Esophagus squamous epithelium (tissue), 5 donors: ENCODE measurements at places on chromosomes 4 and X.

- no peak for DNase-seq
Observed at GRCh38 chrX:116239944-116240840, 69.6 kb downstream of the AGTR2 start.

- no peak for DNase-seq
Observed at GRCh38 chrX:110315551-110315950, 2.3 kb downstream of the AMMECR1 start.

DNA sequence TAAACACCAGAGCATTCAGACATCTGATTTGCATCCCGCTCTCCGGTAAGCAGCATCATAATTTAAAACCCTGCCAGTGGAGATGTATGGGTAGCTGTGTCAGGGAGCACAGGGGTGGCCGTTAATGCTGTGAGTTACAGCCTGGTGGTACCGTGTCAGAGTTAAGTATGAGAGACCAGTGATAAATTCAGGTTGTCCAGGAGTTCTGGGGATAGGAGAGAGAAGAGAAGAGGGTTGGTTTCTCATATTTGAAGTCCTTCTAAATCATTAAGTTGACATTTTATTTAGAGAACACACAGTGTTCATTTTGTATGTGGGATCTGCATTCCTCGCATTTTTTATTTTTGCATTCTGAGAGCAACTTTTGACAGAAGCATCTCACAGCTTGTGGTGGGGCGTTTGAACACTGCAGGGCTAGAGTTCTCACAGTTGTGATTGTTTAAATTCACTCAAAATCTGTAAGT lies 157.6 kb downstream of the DCLK2 start:
- no peak for DNase-seq

DNA sequence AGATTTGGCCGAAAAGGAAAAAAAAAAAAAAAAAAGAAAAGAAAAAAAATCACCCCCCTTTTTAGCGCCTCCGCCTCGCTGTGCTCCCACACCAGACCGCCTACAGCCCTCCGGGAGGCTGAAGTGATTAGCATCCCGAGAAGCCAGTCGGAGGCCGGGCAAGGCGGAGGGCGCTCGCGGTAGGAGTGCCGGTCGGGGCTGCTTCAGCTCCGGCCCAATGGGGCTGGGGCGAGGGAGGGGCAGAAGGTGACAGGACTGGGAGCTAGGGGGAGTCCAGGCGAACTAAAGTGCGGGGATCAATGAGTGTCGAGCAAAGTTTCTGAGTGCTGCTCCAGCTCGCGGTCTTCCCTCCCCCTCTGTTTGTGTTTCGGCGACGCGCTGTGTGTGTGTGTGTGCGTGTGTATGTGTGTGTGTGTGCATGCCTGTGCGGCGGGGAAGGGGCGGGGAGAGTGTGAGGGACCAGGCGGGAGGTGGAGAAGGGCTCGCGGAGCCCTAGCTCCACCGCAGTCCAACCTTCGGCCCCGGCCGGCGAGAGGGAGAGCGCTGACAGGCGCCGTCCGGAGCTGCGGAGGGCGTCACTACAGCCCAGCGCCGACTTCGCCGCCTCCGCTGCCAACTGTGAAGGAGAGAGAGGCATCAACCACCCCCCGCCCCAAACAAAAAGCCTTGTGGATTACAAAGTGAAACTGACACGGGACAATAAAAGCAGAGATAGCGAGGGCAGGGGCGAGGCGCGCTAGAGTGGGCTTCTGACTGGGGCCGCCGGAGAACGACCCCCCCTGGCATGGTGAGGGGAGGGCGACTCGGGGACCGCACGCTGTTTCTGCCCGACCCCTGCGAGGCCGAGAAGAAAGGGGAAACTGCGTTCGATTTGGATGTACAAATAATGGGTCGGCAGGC lies at the start of gene FAT4:
TSS of gene FAT4 (plus strand) at position 280 of the 900 bp plus-strand sequence. CDS start 1,457 bp downstream, outside the sequence.
- peak; percentile 61 for DNase-seq

GRCh38 chr4:101027721-101028120 lies 319.6 kb downstream of the PPP3CA start:
- no peak for DNase-seq

DNA sequence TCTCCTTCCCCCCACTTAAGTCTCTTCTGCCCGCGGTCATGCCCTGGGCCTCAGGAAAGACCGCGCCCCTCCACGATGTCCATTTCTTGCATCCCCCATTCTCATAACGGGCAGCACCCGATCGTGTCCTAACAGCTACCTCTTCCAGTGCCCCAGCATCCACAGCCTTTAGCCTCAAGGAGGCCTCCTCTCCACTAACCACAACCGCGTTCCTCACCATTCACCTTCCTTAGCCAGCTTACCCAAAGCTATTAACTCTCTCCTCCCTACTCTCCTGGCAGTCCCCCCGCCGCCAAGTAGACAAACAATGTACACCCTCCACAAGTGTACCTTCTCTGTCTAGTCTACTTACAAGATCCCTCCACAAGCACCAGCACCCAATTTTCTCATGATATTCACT lies 58.6 kb upstream of the PAGE5 start:
- no peak for DNase-seq

GRCh38 chr4:27000820-27001219 lies 140.2 kb downstream of the STIM2 start:
- DNase-seq, result no peak

GRCh38 chr4:175927121-175927520 lies 115.1 kb upstream of the GPM6A start:
- no peak for DNase-seq

DNA sequence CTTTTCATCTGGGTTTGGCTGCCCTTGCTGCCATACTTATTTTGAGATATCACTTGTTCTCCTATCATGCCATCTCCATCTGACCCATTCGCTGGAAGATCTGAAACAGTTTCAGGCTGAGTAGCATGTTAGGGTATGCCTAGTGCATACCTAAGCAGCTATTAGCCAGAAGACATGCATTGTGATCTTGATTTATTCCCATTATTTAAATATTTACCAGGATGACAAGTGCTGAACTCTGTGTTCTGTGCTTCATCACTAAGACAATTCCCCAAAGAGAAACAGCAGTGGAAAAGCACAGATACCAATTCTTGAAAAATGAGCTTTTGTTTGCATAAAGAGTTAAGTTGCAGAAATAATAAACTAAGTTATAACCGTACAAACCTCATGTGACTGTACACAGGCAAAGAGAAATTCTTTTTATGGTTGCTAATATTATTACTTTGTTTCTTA lies 271.0 kb upstream of the ARSJ start:
- DNase-seq, result no peak

- DNase-seq, result no peak
Observed at GRCh38 chr4:146143888-146144287, 31.6 kb upstream of the LSM6 start.
